Activated T-helper 9 cell treated with anti-CD3 and anti-CD28 coated beads, Interleukin-2, amount 50 U/mL, for 16 hours (primary cell): ENCODE measurements at places on chromosomes 12 and 14.

- DNase-seq: no peak
Observed at GRCh38 chr14:95603415-95603814, 68.6 kb downstream of the GLRX5 start.

DNA sequence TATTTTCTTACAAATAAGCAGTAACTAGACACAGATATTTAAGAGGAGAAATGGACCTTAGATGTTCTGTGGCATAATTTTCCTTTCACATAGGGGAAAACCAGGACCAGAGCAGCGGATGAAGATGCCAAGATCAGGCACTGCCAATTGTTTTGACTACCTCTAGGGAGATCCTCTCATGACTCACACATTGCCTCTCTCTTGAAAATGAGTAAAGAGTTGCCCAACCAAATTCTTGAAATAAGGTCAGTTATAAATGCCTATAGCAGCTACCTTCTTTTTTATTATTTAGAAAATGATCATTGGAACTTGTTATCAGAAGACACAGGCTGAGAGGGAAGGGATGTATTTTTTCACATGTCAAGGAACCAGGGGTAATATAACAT lies 263.4 kb upstream of the PLEKHG7 start:
- no peak for DNase-seq

- DNase-seq: no peak
Observed at GRCh38 chr12:97575403-97576193, 113.0 kb downstream of the RMST start.

DNA sequence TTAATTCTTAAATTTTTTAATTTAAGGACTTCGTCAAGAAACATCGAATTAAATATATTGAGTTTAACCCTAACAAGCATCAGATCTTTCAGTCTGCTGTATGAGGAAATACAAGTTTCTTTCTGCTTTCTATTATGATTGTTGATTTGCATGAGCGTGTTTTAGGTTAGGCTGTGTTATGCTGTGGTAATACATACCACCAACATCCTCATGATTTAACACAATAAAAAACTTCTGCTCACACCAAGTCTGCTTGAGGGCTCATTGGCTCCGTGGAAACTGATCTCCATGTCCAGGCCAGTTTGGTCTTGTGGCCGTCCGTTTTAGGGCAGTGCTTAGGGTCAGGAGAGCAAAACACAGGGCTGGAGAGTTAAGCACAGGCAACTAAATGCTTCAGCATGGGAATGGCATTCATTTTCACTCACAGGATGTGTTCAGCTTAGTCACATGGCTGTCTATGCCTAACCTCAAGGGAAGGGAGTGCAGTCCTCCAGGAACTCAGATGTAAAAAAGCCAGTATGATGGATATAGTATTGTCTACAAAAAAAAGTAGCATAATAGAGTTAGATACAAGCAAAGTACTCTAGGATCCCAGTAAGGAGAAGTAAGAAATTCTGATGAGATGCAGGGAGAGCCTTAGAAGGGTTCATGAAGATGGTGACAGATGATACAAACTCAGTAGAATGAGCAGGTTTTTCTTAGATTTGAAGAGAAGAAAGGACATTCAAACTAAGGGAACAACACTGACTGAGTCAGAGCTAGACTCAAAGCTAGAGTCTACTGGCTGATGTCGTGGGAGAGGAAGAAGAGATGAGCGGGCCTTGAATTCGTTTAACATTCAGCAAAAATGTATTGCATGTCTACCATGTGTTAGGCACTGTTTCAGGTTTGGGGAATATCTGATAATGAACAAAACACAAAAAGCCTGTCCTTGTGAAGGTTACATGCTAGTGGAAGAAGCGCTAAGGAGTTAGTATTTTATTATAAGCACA lies 16.3 kb downstream of the MARK3 start:
- DNase-seq: no peak

DNA sequence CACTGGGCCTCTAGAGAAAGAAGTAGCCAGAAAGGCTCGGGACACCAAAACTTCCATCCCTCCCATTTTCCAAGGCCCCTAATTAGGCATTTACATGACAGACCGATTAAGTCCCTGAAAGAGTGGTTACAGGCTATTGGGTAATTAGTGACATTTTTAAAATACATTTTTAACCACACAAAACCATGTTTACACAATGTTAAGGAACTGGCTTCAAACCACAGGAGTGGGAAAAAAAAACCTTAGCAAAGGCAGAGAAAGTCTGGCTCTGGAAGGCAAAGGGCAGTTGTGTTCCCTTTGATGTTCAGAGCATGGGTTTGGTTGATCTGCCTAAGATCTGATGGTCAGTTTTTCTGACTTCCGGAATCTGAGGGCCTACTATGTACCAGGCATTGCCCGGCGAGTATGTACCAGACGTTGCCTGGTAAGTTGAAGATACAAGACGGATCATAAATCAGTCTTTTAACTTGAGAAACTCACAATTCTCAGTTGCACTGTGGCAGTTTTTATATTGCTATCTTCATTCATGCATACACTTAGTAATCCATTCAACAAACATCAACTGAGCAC lies 576.5 kb downstream of the MED13L start:
- no peak for DNase-seq

DNA sequence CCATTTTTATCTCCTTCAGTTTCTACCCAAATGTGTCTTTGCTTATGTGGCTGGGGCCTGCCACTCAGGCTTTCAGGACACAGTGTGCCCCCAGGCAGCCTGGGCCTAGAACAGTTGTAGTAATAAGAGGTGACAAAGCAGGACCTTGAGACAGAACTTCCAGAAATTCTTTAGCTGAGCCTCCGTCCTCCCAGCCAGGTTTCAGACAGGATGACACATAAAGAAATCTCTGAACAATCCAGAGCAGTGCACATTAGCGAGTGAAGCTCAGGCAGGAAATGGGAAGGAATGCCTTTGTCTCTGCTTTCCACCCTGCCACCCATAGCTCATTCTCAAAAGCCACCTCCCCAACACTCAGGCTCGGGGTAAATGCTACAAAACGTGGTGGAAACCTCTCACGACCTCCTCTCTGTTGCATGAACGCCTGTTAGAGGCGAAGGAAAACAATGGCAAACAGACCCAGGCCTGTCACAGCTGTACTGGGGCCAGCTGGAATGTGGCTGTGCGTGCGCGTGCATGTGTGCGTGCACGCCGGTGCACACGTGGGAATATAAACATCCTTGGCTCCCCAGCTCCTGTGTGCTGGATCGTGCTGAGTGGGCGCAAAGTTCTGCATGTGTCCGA lies 286.7 kb downstream of the ZFP36L1 start:
- no peak for DNase-seq

DNA sequence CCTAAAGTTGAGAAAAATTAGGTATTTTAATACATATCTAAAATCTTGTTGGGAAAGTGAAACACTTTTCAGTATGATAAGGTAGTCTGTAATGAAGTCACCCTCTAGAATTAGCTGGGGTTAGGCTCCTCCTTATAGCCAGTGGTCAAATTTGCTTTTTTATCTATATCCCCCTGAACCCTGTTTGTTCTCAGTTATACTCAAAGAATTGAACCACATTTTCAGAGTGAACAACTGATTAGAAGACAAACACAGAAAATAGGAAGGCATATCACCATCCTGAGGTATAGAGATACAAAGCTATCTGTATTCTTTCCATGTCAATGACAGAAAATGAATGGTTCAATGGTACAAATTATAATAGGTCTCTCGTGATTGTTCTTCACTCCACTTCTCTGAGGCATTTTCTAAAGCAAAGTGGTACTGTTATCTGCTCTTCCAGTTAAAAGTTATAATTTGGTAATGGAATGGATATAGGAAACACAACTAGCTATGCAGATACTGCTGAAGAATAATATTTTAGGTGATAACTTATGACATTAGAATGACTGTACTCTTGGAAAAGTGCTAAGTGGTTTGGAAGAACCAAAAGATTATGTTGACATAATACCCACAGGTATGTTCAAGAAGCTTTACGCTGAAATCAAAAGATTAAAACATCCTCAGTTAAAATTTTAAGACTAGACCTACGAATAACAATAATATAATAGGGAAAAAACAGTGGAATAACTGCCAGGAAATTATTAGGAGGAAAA lies 27.6 kb downstream of the WASHC3 start:
- no peak for DNase-seq

DNA sequence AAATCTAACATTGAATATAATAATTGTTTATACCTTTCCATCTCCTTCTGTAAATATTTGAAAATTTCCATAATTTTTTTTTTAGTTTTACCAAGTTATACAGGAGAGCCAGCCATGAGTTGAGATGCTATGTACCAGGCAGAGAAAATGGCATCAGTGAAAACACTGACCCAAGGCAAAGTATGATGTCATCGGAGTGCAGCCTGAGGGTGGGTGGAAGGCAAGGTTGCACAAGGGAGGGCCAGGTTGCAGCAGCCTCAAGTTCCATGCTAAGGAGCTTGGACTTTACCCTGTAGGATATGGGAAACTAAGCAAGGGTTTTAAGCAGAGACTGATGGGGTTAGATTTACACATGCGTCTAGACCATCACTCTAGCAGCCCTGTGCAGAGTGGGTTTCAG lies 441.1 kb downstream of the BCAT1 start:
- no peak for DNase-seq

GRCh38 chr12:119154435-119154818 lies 24.3 kb upstream of the HSPB8 start:
- no peak for DNase-seq

DNA sequence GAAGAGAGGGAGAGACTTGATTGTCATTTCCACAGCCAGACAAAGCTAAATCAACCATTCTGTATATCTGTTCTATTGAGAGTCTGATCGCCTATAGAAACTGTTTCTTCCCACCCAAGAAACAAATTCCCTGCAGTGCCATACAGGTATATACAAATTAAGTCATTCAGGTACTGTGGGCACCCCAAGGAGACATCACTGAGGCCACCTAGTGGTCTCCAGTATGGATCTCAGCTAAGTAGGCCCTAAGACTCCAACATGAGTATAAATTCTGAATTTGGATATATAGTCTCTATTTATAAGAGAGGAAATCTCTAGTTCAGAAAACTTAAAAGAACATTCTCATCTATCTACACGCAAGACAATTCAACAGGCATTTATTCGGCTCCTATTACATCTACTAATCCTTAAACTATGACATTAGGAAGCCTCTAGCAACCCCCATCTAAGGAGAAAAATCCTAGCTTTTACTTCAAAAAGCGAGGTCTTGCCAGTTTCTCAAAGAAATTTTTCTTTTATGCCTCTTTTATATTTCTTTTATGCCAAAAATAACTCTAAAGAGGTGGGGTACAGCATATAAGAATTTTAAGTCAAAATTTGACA lies 62.6 kb downstream of the DCAF5 start:
- no peak for DNase-seq

DNA sequence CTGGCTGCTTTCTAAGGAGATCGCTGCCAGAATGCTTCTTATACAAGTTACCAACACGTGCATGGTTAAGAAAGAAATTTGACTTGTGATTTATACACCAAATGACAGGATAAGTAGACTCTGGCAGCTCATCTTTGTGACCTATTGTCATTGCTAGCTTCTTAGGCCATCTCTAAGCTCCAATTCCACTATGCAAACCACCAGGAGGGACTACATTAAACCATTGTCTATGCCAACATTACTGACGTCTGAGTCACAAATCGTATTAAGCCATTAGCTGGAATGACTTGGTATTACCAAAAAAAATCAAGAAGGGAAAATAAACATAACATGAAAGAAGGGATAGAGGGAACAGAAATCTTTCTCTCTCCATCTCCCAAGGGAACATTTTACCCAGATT lies 15.8 kb upstream of the VPS33A start:
- no peak for DNase-seq

- no peak for DNase-seq
Observed at GRCh38 chr12:51910691-51911090, 3.4 kb downstream of the ACVRL1 start.

DNA sequence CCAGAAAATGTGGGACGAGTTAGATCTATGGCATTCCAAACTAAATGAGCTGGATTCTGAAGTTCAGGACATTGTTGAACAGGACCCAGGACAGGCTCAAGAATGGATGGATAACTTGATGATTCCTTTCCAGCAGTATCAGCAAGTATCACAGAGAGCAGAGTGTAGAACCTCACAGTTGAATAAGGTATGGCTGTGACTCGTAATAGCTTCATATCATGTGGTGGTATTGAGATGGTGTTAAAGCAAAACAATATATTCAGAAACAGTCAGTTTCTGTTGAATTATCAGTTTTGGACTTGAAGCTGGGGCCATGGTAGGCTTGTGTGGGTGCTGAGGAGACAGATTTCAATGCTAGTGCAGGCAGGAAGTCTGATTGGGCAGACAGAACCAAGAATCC lies 213.7 kb downstream of the ESR2 start:
- DNase-seq: no peak

DNA sequence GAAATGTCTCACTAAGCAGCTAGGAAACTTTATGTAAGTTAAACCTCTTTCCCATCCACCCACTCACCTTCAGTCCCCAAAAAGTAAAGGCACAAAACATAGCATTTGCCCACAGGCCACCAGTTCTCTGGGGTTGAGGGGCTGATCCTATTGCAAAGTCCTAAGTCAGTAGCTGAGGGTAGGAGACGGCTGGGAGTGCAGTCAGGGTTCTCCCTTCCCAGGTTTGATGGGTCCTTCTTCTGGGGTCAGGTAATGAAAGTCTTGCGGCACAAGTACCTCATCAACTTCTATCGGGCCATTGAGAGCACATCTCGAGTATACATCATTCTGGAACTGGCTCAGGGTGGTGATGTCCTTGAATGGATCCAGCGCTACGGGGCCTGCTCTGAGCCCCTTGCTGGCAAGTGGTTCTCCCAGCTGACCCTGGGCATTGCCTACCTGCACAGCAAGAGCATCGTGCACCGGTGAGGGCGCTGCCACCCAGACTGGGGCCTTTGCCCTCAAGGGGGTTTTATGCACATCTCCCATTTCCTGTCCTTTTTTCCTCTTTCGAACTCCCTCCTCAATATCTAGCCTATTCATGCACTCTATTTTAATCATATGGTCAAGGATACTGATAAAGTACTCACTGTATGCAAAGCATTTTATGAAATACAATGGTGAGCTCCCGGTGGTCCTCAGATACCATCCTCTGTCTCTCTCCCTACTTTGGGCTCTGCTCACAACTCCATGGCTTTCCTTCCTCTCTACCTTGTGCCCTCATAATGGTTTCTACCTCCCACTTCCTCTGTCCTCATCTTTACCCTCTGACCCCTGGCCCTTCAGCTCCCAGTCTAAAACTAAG lies 986 bp downstream of the TSSK4 start:
- DNase-seq: no peak

DNA sequence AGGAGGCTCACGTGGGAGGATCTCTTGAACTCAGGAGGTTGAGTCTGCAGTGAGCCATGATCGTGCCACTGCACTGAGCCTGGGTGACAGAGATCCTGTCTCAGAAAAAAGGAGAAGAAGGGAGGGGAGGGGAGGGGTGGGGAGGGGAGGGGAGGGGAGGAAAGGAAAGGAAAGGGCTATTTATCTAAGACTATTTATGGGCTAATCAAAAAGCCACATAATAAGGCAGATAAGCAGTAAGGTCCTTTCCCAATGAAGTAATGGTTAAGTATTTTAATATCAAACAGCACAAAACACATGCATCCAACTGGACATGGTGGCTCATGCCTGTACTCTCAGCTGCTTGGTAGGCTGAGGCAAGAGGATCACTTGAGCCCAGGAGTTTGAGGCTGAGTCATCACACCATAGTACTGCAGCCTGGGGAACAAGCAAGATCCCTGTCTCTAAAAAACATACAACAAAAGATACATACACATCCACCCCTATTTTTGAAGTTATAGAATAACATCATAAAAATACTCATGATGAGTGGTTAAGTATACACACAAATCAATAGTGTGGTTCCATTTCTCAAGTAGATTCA lies 9.7 kb downstream of the PAWR start:
- DNase-seq: no peak
